ENCODE measurements at places on chromosomes 6 and 20.
A peak's percentile ranks its signal among the peaks of the same experiment; 100 is the strongest.

DNA sequence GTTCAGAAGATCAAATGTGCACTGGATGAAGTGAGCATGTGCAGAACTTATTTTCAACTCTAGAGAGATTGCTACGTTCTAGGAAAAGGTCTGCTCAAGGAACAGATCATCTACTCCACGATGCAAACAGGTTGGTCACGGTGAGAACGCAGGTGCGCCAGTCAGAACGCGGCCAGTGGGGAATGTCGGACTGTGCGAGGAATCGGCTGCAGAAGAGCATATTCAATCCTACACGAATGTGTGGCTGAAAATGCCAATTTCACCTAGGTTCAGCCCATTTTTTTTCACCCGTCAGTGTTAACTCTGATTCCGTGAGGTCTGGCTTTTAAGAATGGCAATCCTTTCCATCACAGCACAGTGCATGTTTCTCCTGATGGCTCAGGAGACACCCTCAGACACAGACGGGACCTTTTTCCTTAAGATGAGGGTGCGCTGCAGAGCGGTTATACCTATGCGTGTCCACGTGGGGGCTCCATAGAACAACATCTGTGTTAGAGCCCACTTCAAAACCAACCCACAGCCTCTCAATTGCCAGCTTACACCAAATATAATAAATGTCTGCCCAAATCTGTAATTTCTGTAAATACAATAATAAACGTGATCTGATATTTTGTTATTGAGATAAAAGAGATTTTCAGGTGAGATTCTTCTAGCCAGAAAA, 250.4 kb downstream of the FOXA2 start:
- no peak for DNase-seq

DNA sequence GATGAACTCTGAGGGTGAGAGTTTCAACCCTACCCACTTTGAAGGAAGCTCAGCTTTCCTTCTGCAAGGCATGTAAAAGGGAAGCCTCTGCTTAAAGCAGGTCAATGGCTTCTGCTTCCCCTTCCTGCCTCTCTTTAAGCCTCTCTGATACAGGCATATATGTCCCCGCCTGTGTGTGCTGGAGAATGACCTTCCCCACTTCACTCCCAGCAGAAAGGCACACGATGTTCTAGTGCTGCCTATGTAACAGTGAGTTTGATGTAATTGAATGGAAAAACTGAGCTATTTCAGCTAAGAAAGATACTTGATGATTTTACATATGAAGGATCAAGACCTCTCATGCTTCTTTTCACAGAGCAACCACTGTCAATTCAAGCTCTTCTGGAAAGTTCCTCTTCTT, 632.2 kb downstream of the HACE1 start:
- no peak for DNase-seq

DNA sequence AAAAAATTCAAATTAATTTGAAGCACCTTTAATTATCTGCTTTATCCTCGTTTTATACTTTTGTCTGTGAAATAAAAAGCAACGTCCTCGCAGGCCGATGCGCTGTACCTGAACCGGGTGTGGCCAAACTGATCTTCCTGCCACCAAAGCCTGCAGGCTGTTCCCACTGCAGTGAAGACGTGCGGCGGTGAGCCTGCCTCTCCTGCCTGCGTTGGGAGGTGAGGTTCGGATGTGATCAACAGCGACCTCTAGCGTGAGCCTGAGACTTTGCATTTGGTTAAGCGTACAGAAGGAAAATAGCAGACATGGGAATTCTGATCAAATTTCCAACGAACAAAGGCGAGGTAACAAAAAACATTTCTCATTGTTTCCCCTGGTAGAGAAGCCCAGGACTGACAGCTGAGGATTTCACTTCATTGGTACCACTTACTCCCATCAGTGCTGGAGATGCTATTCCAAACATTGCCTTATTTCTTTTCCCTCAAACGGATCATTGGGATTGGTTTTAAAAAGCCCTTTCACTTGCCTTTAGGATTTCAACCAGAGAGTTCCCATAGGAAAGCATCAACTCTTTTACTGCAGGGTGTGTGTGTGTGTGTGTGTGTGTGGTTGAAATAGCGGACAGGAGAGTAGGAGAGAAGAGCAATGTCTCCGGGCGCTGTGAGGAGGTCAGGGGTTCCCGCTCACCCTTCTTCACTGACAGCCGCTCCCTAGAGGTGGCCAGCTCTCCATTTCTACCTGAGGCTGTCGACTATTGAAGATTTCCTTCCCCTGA, 56.6 kb upstream of the CCN6 start:
- peak; percentile 63 for DNase-seq

GRCh38 chr6:33630014-33630413, 8.9 kb downstream of the ITPR3 start:
- no peak for DNase-seq

- DNase-seq: no peak
Measured at GRCh38 chr20:16744178-16744807, 3.9 kb upstream of the OTOR start.

DNA sequence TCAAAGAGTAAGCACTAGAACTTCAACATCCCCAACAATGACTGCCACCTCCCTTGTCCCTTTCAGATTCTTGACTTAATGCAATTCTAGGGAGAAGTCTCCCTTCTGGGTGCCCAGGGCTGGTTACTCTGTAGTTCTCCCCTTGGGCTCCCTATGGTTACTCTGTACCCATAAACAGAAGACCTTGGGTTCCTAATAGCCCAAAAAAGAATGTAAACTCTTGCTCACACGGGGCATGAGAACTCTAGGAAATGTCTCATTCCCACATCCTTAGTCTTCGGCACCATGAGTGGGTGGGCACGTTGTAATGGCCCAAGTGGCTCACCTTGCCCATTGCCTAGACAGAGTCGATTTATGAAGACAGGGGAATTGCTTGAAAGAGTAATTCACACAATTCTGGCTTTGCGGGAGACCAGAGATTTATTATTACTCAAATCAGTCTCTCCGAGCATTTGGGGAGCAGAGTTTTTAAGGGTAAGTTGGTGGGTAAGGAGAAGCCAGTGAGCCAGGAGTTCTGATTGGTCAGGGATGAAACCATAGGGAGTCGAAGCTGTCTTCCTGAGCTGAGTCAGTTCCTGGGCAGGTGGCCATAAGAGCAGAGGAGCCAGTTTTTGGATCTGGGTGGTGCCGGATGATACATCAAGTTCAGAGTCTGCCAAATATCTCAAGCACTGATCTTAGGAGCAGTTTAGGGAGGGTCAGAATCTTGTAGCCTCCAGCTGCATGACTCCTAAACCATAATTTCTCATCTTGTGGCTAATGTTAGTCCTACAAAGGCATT, 61.2 kb upstream of the SIRPG start:
- DNase-seq: no peak

DNA sequence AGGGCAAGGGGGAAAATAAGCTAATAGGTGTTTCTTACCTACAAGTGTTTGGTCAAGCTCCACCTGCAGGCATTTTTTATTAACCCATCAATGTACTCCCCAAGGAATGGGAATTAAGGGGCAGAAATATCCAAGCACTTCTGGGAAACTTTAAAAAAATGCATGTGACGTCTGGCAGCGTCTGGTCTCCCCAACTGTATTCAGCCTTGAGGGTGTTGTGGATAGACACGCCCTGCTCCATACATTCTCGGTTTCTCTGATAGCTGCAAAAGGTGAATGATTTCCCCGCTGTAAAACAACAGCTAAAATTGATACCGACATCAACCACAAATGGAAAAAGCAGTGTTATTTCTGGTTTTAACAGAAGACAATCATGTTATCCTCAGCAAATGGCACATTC, 2.5 kb upstream of the FOXQ1 start:
- no peak for DNase-seq

DNA sequence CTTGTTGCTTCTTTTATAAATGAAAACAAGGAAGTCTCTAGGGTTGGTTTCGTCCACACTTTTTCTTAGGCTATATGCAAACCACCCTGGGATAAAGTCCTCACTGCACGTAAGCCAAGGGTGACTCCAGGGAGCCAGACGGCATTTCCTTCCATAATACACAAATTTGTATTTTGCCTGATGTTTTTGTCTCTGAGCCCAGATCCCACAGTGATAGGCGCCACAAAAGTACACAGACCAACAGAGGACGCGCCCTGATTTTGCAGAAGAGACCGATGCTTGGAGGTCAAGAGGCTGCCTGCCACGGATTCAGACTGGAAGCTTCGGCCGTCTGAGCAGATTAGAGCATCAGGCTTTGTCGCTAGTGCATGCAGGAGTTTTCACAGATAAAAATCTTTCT, 22.8 kb downstream of the FOXQ1 start:
- no peak for DNase-seq

DNA sequence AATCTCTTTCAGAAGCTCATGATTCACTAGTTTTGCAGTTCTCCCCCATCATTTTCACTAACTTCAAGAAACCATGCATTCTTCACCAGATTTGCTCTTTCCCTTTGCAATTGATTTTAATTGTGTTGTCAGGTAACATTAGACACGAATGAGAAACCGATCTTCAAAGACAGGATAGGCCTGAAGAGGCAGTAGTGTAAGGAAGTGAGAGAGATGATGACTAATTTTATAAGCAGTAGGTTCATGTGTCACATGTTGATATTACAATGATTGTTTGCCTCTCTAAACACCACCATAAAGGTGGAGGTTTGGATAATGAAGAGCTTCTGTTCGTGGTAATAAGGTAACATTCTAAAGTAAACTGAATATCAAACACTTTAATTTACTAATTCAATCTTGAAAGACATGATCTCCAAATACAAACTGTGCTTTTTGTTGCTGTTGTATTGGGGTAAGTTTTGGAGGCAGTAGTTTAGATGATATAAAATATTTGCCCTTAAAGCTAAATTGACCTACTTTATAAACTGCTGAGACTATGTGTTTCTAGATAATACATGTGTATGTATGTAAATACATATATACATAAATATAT, 207.2 kb downstream of the PHACTR1 start:
- DNase-seq: no peak

- DNase-seq: peak; percentile 53
Measured at GRCh38 chr6:150600301-150601017, 774 bp downstream of the PLEKHG1 start.

DNA sequence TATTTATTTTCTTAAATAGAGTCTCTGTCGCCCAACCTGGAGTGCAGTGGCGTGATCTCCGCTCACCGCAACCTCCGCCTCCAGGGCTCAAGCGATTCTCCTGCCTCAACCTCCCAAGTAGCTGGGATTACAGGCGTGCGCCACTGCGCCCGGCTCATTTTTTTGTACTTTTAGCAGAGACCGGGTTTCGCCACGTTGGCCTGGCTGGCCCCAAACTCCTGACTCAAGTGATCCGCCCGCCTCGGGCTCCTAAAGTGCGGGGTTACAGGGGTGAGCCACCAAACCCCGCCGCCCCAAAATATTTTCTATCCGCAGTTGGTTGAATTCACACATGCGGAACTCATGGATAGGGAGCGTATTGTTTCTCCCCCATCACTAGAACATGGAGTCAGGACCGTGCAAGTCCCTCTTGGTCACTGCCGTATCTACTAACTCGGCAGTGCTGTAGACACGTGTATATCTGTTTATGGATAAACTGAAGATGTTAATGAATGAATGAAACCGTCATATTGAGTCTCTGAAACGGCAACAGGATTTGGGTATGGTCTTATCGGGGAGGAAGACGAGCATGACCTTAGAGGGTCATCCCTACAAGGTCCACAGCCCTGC, 904 bp downstream of the MKKS start:
- DNase-seq: no peak

GRCh38 chr20:32977281-32978008, 26.8 kb downstream of the SUN5 start:
- DNase-seq: no peak

Data from activated effector memory CD4-positive, alpha-beta T cell treated with Interleukin-2 at 50 U/mL for 16 hours (primary cell).